ENCODE measurements at places on chromosomes 13 and 19.
A peak's percentile ranks its signal among the peaks of the same experiment; 100 is the strongest.

DNA sequence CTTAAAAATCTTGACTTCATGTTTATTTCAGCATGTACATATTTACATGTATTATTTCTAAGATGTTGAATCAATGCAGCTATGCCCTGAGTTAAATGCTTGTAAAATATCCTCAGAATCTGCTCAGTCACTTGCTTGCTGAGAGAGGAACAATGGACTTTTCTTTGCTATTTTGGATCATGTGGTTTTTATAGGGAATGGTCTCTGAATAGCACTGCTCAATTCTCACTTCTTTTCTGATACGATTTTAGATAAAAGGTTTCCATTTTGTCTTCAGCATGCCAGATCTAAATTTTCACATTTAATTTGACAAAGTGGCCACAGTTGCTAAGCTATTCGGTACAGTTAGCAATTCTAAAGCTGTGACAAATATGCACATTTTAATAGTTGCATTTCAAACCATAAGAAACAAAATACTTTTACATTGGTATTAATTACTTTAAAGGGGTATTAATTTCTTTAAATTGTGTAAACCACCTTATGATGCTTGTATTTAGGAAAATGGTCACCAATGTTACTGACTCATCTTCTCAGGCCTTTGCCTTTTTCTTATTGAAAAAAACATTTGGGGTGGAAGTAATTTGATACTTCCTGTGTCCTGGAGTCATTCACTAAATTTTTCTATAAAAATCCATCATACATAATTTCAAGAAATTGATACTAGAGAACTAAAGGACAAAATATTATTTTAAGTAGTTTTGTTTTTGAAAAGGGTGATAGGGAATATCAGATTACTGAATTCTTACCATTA, 113.5 kb downstream of the MYO16 start:
- no peak for DNase-seq

- DNase-seq, result peak; percentile 20
These were observed 1043.6 kb downstream of the UQCRFS1 start for GRCh38 chr19:28169168-28169887.

DNA sequence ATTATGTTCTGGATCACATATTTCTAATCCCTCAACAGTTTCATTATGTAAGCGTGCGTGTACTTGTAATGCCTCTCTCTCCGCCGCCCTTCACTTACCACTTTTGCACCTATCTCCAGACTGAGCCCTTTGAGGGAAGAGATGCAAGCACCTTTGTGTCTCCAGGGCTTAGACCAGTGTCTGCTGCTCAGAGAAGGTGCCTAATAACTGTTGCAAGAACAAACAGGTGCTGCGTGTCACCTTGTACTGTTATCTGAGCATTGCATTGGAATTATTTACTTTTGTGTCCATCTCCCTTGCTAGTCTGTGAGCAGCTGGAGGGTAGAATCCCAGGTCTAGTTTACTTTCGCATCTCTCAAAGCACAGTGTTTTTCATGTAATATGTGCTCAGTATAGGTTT, 156.2 kb downstream of the FLT1 start:
- no peak for DNase-seq

DNA sequence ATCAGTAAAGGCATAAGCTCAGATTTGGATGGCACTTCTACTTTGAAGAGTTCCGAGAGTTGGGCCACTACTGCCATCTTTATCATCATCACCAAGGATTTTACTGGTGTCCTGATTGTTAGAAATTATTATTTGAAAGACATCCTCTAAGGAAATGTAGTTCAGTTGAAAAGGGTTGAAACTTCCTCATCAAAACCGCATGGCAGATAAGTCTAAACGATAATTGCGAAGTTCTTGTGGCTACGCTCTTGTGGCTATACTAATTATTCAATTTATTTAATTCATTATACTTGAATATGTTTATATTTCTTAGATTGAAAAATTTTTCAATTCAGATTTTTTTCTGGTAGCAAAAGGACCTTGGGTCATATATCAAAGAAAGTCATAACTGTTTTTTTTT, 22.4 kb downstream of the TNFRSF19 start:
- no peak for DNase-seq

DNA sequence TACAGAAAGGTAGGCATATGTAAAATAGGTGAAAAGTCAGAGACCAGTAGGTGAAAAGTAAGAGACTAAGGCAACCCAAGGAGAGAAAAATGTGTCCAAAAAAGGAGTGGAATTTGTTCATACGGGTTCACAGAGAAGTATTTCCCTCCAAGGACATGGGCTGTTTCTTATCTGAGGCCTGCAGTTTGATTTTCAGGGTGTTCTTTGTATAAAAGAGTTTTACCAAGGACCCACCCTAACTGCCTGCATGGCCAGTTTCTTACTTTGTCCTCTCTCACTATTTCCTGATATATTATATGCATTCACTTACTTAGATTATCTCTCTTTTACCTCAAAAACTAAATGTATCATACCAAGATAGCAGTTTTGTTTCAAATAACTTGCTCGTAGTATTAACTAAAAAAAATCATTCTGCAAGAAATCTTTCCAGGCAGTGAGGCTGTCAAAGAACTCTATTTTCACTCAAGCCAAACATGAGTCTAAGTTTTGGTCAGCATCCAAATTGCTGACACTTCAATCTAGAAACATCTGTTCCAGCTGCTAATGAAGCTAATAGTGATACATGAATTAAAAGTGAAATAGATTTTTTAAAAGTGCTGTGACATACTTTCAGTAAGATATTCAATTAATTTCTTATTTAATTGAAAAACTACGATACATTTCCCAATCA, 141.4 kb upstream of the SGCG start:
- DNase-seq, result no peak

- no peak for DNase-seq
These were observed 66.3 kb downstream of the KCTD15 start for GRCh38 chr19:33862981-33863380.

DNA sequence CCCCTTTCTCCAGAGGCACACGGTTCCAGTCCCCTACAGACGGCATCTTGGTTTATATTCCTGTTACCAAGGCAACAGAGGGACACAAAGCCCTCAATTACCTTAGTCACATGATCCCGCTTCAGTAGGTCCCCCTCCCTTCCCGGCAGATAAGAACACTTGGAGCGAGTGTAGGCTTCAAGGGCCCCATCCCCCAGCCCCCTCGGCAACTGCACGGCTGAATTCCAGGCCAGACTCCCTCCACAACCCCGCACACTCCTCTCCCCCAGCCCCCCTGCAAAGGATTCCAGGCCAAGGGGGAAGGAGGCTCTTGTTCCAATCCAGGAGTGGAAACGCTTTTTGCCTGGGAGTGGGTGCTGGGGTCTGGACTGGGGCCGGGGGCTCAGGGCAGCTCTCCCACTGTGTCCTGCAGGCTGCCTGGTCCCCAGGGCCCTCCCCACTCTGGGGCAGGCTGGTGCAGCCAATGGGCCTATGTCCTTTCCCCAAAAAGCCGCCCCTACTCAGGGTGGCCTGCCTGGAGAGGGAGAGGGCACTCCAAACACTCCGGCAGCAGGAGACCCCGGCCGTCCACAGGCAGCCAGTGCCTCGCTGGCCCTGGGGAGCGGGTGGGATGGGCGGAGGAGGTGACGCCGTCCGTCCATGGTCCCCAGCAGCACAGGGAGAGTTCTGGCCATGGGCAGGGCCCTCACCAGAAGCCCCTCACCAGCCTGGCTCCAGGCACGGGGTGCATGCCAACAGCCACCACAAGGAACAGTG, 62.6 kb downstream of the MLLT1 start:
- peak; percentile 95 for DNase-seq

DNA sequence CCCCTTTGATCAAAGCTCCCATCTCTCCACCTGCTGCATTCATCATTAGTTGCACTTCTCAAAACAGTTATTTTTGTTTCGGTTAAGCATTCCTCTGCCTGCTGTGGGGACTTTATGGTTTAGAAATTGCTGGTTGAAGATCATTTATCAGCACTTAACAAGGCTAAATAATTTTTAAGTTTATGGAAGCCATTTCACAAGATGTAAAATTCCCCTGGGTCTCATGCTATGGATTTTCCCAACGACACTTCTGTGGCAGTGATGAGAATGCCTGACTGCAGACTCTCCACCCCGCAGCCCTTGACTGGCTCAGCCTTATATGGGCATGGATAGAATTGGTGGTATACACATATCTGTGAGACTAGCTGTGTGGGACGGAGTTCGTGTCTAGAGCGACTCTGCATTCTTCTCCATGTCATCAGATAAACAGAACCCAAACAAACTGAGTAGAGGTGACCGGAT, 52.8 kb downstream of the COL4A2 start:
- DNase-seq, result no peak

GRCh38 chr13:40503966-40504591, 162.4 kb downstream of the FOXO1 start:
- no peak for DNase-seq

- no peak for DNase-seq
These were observed 142.2 kb upstream of the SPRY2 start for GRCh38 chr13:80483157-80483556.

GRCh38 chr19:991174-991931, 7.2 kb downstream of the WDR18 start:
- no peak for DNase-seq

DNA sequence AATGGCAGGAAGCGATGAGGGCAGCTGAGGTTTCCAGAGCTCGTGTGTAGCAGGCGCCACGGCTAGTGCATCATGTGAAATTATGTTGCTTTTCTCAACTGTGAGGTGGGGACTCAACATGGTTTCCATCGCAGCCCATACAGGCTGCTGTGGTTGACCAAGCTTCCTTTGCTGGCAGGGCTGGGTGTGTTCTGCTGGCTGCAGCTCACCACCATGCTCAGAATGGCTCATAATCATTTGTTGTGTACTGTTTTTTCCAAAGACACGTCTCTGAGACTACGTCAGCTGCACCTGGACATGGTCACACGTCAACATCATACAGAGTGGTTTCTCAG, 16.1 kb upstream of the RASA3 start:
- no peak for DNase-seq

DNA sequence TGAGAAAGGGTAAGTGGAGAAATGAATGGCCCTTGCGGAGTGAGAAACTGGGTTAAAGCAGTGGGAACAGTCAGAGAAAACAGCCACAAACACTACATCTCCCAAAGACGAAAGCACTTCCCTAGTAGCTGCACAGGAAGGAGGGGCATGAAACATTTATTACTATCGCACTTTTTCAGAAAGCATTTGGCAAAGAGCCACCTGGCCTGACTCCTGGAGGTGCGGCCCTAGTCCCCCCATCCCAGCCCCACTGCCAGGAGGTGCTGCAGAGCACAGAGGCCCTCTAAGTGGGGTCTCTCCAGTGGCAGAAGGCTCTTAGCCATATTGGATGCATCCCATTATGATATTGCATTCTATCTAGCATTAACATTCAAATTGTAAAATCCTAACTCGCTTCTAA, 55.8 kb downstream of the MTMR6 start:
- DNase-seq, result no peak

GRCh38 chr13:24899601-24900000, 135.6 kb downstream of the RNF17 start:
- DNase-seq, result no peak

GRCh38 chr13:59750860-59751259, 412.9 kb downstream of the DIAPH3 start:
- DNase-seq, result peak; percentile 60

GRCh38 chr19:40800339-40800996, 1.5 kb downstream of the EGLN2 start:
- DNase-seq, result no peak

- no peak for DNase-seq
These were observed 144.1 kb downstream of the DPF1 start for GRCh38 chr19:38079926-38080380.

DNA sequence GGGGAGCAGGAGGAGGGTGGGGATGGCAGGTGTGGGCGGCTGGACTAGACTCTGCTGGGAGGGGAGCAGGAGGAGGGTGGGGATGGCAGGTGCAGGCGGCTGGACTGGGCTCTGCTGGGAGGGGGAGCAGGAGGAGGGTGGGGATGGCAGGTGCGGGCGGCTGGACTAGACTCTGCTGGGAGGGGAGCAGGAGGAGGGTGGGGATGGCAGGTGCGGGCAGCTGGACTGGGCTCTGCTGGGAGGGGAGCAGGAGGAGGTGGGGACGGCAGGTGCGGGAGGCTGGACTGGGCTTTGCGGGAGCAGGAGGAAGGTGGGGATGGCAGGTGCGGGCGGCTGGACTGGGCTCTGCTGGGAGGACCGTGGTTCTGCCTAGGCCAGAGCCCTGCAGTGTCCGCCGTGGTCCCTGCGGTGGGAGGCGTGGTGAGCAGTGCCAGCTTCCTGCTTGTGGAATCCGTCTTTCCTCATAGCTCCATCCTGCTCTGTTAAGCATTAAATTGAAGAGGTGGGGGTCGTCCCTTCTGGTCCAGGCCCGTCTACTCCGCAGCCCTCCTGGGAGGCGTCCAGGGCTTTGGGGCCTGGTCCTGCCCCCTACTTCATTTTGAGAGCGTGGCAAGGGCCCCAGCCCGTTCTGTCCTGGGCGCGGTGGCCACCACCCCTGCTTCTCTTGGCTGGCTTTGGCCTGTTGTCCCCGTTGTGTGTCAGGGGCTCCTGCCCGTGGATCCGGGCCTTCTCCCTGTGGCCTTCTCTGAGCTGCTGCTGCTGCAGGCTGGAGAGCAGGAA, 4.7 kb downstream of the SPPL2B start:
- DNase-seq, result no peak

- DNase-seq, result no peak
These were observed 224.2 kb downstream of the GPC6 start for GRCh38 chr13:93450761-93451160.

DNA sequence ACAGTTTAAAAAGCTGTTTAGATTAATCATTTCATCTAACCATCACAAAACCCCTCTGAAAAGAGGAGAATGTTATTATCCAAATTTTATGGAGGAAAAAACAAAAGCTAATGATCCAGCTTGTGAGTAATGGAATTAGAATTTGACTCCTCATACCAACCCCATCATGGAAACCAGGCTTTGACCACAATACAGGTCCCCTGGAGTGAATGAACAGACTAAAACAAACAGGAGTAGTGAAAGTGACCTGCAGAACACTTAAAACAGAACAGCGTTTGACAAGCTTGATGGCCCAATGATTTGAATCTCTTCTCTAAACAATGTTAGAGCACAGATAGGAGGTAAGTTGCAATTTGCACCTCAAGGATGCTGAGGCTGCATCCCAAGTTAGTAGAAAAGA, 230.0 kb downstream of the DCT start:
- peak; percentile 84 for DNase-seq

DNA sequence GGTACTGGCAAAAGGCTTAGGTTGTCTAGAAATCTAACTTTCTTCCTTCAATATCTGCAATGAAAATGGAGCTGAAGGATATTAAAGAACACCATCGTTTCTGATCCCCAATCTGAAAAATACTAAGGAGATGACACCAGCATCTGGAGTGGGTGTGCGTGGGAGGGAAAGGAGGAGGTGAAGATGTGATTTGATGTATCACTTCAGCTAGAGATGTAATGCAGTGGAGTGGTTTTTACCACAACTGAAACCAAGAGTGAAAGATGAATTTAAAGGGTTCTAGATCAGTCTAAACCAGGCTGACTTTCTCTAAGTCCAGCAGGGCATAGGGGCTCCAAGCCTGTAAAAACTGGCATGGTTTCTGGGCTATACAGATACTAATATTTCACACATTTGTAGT, 148.4 kb downstream of the AKAP11 start:
- DNase-seq, result no peak

GRCh38 chr13:71751073-71751472, 115.9 kb downstream of the DACH1 start:
- no peak for DNase-seq

- no peak for DNase-seq
These were observed 328.2 kb downstream of the HS6ST3 start for GRCh38 chr13:96417939-96418685.

- DNase-seq, result no peak
These were observed 20.7 kb downstream of the CLDN10 start for GRCh38 chr13:95573221-95573620.

All from NT2/D1 (cell line).